ENCODE measurements at places on chromosomes 6 and 20.

- H3K4me3 ChIP-seq = no peak overlapping the region
- no peak overlapping the region for H3K27ac ChIP-seq
- no peak for DNase-seq
- peaks cover 18% of the 10 kb centered on the region for H3K36me3 ChIP-seq
- H3K27me3 ChIP-seq = no peaks in the 10 kb centered on the region
- peaks cover 21% of the 10 kb centered on the region for H3K4me1 ChIP-seq
Measured at GRCh38 chr20:63900413-63900812, 5.5 kb downstream of the DNAJC5 start.

- DNase-seq = no peak
- no peaks in the 10 kb centered on the region for H3K4me1 ChIP-seq
- H3K27me3 ChIP-seq = no peaks in the 10 kb centered on the region
- no peak overlapping the region for H3K27ac ChIP-seq
- no peak overlapping the region for H3K4me3 ChIP-seq
- H3K36me3 ChIP-seq = no peaks in the 10 kb centered on the region
Measured at GRCh38 chr6:55153284-55153683, 21.0 kb upstream of the HCRTR2 start.

GRCh38 chr20:43667341-43668132 lies 623 bp downstream of the MYBL2 start:
- peak; percentile 12 for DNase-seq
- peaks cover 22% of the 10 kb centered on the region for H3K4me1 ChIP-seq
- no peaks in the 10 kb centered on the region for H3K36me3 ChIP-seq
- H3K27ac ChIP-seq = no peak overlapping the region
- H3K27me3 ChIP-seq = no peaks in the 10 kb centered on the region

DNA sequence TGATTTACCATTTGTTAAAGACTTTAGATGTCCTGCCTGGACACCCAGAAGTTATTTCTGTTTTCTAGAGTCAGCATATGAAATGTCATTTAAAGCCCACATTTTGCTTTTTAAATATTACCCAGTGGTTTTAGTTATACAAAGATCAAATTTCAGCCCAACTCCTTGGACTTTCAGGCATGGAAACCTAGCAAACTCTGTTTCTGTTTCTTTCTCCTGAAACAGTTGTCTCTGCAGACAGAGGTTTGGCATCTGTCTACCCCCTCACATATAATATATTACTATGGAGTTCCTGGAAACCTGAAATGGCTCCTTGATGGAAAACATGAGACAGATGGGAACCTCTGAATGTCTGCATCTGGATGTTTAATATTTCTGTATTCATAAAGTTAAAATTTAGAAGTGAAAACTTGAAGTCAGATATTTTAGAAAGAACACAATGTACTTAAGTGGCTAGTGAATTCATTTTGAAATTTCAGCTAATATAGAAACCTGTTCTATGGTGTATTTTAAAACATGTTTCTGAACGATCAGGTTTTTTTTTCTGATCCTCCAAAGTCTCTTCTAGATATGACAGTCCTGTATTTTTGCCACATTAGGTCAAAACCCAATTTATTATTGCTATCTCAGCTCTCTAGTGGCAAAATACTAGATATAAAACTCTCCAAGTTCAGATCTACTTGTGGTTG lies 743.3 kb downstream of the CD109 start:
- no peaks in the 10 kb centered on the region for H3K27me3 ChIP-seq
- no peak overlapping the region for H3K4me3 ChIP-seq
- no peaks in the 10 kb centered on the region for H3K4me1 ChIP-seq
- no peak for DNase-seq
- no peak overlapping the region for H3K27ac ChIP-seq

DNA sequence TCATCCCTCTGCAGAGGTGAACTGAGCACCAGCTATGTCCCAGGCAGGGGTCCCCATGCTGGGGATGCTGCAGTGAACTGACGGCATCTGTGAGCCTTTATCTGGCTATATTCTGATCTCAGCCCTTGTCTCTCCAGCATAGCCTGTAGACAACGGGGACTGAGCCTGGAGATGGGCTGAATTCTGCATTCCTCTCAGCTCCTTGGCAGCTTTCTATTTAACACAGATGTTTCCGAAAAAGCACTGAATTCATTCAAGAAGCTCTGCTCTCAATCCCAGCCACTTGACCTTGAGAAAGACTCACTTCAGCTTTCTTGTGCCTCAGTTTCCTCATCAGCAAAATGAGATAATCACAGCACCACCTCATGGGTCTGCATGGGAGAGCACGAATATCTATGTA lies 204.4 kb upstream of the PMEPA1 start:
- no peaks in the 10 kb centered on the region for H3K36me3 ChIP-seq
- no peak overlapping the region for H3K27ac ChIP-seq
- no peak for DNase-seq
- H3K27me3 ChIP-seq = no peaks in the 10 kb centered on the region
- H3K4me1 ChIP-seq = no peaks in the 10 kb centered on the region

DNA sequence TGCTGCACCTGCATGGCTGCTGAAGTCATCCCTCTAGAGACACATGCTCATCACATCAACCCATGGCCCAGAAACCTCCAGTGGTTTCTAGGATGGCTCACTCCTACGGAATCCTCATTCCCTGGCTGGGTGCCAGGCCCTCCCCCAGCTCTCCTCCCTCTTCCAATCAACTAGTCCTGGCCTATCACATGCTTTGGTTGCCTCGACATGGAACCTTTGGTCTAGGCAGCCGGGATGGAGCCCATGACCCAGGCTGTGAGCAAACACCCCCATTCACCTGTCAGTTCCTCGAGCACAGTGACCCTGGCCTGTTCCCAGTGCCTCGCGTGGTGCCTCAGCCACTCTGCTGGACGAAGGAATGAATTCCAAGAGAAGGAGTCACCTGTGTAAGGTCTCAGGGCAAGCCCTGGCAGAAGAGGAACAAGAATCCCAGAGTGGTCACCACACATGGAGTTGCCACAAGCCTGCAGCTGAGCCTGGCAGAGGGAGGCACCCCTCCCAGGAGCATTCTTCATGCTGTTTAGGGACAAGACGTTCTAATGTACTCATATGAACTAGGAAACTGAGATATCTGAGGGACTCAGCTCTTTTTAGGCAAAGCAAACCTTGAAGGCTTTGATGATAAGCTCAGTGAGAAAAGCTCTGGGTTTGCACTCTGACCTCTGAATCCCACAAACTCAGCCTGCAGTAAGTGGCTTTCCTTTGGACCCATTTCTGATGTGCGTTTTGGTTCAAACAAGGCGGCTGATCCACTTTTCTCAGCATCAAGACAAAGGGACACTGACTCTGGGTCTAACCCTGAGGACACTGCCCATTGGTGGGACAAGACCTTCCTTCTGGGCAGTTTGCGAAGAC lies 40.2 kb downstream of the PPP1R3G start:
- peaks cover 9% of the 10 kb centered on the region for H3K36me3 ChIP-seq
- H3K27ac ChIP-seq = peak overlapping the region; percentile 47
- H3K4me1 ChIP-seq = peaks cover 19% of the 10 kb centered on the region
- no peak overlapping the region for H3K4me3 ChIP-seq

- H3K36me3 ChIP-seq = peaks cover 13% of the 10 kb centered on the region
- no peak for DNase-seq
- no peak overlapping the region for H3K4me3 ChIP-seq
- H3K27me3 ChIP-seq = no peaks in the 10 kb centered on the region
- no peak overlapping the region for H3K27ac ChIP-seq
Measured at GRCh38 chr6:111765763-111766162, 107.5 kb downstream of the FYN start.

GRCh38 chr6:1995636-1996035 lies 249.8 kb downstream of the GMDS start:
- DNase-seq = no peak
- no peaks in the 10 kb centered on the region for H3K27me3 ChIP-seq
- no peak overlapping the region for H3K4me3 ChIP-seq
- no peaks in the 10 kb centered on the region for H3K36me3 ChIP-seq
- H3K27ac ChIP-seq = no peak overlapping the region

DNA sequence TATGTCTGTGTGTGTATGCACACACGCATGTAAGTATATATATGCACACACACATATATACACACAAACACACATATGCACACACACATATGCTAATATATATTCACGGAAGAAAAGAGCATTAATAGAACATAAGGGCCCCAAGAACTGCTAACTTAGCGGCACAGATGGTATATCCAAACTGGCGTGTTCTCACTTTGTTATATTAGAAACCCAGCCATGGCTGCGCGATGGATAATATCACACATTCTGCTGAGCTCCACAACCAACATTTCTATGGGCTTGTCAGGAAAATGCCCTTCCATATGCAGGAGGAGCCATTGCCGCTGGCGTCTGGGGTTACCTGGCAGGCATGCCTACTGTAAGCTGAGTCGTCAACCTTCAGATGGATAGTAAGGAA lies 122.1 kb downstream of the TTLL2 start:
- H3K4me1 ChIP-seq = no peaks in the 10 kb centered on the region
- peaks cover 5% of the 10 kb centered on the region for H3K27me3 ChIP-seq
- no peak overlapping the region for H3K27ac ChIP-seq
- H3K4me3 ChIP-seq = no peak overlapping the region
